ENCODE measurements at places on chromosomes 16 and 17. TPM values are rescaled to one million over a fixed set of nuclear protein-coding genes. Genes with fewer than 3 reads are reported as not detected.
A peak's percentile ranks its signal among the peaks of the same experiment; 100 is the strongest.

- DNase-seq, result no peak
These were observed 9.6 kb downstream of the SDK2 start for GRCh38 chr17:73634629-73635028.

DNA sequence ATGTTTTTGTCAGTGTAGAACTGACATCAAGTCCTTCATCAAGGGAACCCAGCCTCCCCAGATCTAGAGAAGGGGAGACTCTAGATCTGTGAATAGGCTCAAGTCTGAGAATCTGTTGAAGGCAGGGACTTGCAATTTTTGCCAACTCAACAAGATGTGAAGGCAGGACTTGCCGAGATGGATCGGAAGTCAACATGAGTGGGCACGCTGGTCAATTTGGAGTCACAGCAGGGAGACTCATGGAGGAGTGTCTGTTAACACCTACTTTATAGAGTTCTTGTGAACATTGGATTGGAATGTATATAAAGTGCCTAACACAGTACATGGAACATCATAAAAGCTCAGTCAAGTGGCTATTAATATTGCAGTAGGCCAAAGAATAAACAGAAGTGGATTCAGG is 10.0 kb downstream of the ZNF689 start:
- no peak for DNase-seq

DNA sequence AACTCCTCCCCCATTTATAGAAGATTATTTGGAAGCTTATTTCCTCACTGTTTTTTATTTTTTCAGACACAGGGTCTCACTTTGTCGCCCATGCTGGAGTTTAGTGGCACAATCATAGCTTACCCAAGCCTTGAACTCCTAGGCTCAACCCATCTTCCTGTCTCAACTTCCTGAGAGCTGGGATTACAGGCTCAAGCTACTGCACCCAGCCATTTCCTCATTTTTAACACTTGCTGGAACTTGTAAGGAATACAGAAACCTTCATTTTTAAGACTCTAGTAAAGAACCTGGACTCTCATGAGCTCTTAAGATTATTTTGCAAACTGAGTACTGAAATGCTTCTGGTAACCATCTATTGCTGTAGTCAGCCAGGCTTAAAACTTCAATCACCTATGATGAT is 29.9 kb downstream of the KANSL1 start:
- no peak for DNase-seq

The SLC38A8 gene
- not detected for polyA plus RNA-seq

DNA sequence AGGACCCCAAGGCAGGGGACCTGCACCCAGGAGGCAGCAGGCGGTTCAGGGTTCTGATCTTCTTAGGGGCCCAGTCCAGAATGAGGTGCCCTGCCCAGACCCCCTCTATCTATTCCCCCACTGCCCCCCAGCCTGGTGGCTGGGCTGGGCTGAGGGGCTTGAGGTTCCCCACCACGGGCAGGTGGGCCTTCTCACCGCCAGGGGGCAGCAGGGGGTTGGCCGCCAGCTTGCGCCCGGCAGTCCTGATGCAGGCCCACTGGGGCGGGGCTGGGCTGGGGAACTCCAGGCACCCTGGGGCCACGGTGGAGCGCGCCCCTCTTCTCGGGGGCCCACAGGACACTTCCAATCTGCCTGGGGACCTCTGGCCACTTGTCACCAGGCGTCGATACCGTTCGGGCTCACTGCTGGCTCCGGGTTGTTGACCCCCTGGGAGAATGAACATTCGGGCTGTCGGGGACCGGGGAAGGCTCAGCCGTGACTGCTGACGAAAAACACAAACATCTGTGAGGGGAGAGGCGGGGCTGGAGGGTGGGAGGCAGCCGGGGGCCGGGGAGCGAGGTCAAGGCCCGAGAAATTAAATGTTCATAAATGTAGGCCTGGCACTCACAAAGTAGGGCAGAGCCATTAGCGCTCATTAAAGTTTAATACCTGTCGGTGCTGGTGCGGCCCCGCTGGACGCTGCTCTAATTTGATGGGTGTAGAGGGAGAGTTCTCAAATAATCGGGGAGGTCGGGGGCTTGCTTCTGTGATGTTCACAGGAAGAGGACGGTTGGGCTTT is 219.3 kb upstream of the GSE1 start:
- DNase-seq, result peak; percentile 58

The UMOD gene
- polyA plus RNA-seq, result 1.8 TPM

- no peak for DNase-seq
These were observed 84.3 kb downstream of the PRKCA start for GRCh38 chr17:66386498-66387351.

The SGCA gene
- 3.1 TPM for polyA plus RNA-seq

DNA sequence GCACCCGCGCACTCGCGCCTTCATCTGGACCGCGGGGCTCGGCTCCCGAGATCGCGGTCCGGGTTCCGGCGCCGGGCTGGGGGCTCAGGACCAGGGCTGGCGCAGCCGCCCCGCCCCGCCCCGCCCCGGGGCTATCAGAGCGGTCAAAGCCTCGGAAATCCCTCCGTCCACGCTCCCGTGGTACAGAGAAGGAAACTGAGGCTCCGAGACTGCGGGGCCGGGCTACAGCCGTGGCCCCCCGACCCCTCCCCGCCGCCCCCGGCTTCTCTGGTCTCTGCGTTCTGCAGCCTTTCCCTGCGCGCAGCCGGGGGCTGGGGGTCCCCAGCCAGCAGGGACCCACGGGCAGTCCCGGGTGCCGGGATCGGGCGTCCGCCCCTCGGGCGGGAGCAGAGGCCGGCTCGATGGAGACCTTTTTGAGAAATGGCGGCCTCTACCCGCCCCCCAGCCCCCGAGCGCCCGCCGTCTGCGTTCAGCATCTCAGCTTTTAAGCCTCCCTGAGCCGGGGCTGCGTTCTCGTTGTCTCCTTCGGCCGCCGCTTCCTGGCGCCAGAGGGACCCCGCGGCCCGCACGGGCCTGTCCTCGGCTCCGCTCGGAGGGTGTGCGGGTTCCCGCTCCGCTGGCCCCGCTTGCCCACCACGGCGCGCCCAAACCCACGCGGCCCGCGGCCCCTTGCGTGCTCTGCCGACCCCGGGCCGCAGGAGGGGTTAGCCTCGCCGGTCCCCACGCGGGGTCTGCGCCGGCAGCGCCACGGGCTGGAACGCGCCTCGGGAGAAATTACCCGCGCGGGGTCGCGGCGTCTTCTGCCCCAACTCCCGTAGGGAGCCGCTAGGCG is 1.5 kb upstream of the NPTX1 start:
- DNase-seq, result no peak

The NUDT21 gene
- polyA plus RNA-seq, result 112 TPM

- no peak for DNase-seq
These were observed 8.4 kb upstream of the TIMM22 start for GRCh38 chr17:988561-988960.

Data from right lung (tissue), 10 donors.